ENCODE measurements at places on chromosomes 5 and 9.
A peak's percentile ranks its signal among the peaks of the same experiment; 100 is the strongest.

DNA sequence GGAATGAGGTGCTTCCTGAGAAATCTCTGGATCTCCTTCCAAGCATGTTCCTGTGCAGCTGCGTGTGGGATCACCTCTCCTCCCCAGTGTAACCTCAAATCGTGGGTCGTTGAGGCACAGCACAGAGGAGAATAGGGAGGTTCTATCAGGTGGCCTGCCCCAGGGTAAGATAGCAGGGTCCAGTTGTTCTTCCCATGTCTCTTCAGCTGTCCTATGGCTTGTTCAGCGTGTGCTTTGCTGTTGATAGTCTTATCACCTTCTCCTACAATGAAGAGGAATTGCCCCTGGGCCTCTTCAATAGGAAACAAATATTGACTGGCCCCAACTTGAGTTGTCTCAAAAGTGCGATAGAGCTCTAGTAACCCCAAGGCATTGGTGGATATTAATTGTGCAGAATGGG, 22.4 kb downstream of the BAAT start:
- DNase-seq = no peak

GRCh38 chr9:124066783-124067577, 55.4 kb downstream of the LHX2 start:
- no peak for DNase-seq

DNA sequence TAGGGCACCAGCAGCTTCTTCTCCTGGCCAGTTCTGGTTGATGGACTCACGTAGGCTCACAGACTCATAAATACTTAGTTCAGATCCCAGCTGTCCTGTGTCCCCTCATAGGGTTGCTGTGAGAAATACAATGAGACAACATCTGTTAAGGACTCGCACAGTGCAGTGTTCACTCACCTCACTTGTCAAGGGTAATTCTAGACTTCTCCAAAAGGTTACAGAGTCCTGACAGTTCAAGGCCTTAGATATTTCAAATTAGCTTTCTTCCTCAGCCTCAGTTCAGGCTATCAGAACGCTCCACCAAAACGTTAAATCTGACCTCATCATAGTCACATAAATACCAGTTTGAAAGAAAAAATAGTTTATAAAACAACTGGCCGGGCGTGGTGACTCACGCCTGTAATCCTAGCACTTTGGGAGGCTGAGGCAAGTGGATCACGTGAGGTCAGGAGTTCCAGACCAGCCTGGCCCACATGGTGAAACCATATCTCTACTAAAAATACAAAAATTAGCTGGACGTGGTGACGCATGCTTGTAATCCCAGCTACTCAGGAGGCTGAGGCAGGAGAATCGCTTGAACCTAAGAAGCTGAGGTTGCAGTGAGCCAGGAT, 106.3 kb downstream of the UGCG start:
- DNase-seq = no peak

GRCh38 chr9:34991607-34992375, 2.2 kb downstream of the DNAJB5 start:
- DNase-seq = no peak

- no peak for DNase-seq
Measured at GRCh38 chr5:2124434-2125170, 241.9 kb upstream of the IRX4 start.

DNA sequence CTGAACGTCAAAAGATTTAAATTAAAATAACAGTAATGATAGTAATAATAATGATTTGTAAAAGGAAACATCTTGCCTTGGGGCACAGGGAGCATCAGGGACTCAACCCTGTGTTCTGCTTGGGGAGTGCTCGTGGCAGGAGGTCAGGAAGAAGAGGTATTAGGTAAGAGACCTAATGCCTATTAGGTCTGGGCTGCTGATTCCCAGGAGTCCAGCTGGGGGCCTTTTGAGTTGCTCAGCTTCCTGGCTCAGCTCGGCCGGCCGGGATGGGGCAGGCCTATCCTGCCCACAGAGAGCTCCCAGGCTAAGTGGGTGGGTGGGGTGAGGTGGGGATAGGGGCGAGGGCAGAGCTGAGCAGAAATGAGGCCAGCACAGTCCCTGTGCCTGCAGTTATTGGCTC, 17.5 kb downstream of the LMX1B start:
- no peak for DNase-seq

DNA sequence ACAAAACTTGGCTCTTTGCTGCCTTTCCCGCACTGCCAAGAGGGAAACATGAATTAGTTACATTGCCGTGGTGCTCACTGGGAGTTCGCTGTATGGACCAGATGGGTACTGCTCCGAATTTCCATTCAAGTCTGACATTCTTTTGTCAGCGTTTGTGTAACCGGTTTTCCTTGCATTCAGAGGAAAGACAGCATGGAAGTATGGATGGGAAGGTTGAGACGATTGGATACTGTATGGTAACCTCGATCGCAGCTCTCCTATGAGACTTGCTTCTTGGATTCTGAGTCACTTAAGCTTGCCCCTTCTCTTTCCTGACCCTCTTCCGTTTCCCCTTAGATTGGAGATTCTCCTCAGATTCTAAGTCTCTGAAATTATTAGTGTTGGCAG, 625 bp upstream of the UBLCP1 start:
- peak; percentile 4 for DNase-seq

- DNase-seq = peak; percentile 21
Measured at GRCh38 chr5:15105799-15106393, 234.3 kb upstream of the ANKH start.

DNA sequence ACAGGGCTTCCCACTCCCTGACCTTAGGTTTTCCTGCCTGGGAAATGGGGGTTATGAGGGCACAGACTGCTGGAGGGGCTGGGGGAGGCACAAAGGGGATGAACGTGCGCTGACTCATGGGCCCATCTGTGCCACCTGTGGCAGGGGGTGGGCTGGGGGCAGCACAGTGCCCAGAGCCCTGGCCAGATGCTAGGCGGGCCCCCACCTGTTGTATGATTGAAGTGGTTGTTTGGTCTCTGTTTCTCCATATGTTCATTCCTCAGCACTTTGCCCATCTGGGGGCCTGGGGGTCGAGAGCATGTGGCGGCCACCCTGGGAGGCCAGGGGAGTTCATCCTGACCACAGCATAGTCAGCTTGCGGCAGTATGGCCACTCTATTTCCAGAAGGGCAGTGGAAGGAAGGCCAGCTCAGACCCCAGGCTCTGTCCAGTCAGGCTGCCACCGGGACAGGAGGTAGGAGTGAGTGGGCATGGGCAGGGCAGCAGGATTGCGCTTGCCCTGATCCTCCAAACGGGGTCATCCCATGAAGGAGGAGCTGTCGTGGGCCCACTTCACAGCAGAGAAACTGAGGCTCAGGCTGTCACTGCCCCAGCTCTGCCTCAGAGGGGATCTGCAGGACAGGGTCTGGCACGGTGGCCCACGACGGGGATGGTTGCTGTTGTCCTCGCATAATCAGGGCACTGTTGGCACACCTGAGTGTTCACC, 841 bp upstream of the NINJ1 start:
- no peak for DNase-seq

GRCh38 chr5:173538018-173538417, 78.4 kb downstream of the BOD1 start:
- no peak for DNase-seq

- no peak for DNase-seq
Measured at GRCh38 chr5:10663489-10664179, 97.4 kb downstream of the DAP start.

GRCh38 chr9:79195879-79196278, 375.9 kb upstream of the TLE4 start:
- DNase-seq = peak; percentile 84

GRCh38 chr9:102569436-102569835, 425.7 kb upstream of the CYLC2 start:
- DNase-seq = no peak

GRCh38 chr5:135313946-135314345, 85.1 kb downstream of the MACROH2A1 start:
- no peak for DNase-seq

DNA sequence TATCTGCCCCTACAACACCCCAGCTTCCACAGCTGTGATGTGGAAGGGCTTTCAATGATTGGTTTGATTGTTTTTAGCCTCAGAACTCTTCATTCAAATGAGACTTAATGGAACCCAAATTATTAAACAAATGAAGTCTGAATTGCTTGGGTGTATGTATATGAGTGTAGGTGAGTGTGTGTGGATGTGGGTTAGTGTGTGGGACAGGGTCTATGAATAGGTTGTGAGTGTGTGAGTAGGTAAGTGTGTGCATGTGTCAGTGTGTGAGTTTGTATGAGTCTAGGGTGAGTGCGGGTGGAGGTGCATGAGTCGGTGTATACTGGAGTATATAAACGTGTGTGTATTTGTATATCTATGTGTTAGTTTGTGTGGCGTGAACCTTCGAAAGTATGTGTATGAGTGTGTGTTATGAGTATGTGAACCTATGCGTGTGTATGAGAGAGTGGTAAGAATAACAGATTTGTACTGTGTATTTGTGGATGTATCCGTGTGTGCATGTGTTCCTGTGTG, 26.9 kb downstream of the COL15A1 start:
- DNase-seq = no peak

DNA sequence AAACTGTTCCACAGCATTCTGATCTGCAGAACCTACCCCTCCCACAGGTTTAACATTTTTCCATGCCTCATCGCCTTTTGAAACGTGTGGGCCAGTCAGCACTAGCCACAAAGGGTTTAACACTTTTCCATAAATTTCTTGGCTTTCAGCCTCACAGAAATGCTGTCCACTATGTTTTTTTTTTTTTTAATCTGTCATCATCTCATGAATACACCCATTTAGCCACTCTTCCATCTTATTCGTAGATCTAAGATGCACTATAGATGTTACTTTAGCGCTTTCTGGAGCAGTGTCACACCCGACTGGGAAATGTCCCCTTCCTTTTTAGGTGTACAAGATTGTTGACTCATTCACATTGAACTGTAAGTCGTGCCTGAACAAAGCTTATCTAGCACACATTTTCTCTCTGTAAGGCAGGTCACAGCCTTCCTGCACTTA, 62.3 kb downstream of the GCNT1 start:
- DNase-seq = no peak

DNA sequence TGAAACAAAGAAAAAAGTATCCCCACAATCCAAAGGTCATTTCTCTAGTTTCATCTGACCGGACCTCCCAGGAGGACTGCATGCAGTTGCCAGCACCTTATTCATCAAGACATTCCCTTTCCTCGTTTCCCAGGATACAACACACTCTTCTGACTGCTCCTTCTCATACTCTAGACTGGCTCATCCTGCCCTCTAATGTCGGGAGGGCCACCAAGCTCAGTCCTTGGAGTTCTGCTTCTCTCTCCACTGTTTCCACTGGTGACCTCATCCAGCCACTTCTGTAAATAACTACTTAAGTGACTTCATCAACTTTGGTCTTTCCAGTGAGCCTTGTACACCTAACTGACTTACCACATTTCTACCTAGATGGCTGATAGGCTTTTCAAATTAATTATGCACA, 179.1 kb downstream of the EPB41L4A start:
- DNase-seq = no peak

DNA sequence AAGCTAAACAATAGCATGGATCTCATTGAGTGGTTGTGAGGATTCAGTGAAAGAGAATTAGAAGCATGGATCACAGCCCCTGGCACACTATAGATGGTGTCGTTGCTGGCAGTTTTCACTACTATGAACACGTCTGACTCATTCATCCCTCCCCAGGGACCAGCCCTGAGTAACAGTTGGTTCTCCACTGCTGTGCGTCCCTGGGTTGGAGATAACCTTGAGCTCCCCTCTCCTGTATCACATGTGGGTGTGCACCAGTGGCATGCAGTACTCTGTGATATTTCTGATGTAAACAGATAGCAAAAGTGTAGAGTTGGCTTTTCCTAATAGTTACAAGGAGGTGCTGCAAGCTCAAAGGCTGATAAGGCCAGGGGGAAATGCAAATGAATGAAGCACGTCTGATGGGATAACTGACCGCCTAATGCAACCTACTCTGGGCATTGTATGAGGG, 8.8 kb upstream of the LCP2 start:
- DNase-seq = peak; percentile 52

DNA sequence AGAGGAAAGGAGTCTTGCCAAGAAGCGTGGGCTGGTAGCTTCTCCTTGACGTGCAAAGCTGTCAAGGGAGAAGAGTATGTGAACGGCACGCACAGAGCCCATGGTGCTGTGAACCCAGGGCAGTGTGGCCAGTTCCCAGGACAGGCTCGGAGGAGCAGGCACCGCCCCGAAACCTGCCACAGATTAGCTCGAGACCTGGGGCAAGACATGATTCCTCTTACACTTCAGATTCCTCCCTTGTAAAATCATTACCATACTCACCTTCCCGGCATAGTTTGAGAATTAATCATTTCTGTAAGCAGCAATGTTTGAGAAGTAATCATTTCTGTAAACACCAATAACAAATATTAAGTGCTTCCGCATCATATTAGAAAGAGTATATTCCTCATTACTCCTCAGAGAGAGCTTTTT, 19.9 kb downstream of the GOLM1 start:
- DNase-seq = no peak

DNA sequence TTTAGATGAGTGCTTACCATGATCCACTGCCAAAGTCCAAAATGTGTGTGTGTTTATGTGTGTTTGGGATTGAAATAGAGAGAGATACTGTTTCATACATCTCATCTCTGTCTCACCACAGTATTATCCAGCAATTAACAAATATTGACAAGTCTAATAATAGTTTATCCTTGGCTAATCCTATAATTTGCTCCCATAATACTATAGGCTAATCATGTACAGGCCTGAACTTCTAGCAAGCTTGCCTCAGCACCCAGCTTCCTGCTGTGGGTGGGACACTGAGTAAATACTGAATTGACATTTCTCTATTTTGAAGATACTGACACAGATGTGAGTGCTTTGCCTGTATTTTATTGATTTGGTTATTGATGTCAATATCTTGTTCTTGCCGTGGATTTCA, 35.3 kb upstream of the KCNV2 start:
- DNase-seq = no peak

GRCh38 chr5:62259699-62260250, 46.2 kb upstream of the KIF2A start:
- DNase-seq = no peak

- peak; percentile 36 for DNase-seq
Measured at GRCh38 chr5:124460642-124461041, 285.8 kb downstream of the ZNF608 start.

- DNase-seq = peak; percentile 34
Measured at GRCh38 chr5:1479581-1480188, 34.4 kb upstream of the SLC6A3 start.

- peak; percentile 75 for DNase-seq
Measured at GRCh38 chr5:136006761-136007251, 22.0 kb upstream of the TGFBI start.

DNA sequence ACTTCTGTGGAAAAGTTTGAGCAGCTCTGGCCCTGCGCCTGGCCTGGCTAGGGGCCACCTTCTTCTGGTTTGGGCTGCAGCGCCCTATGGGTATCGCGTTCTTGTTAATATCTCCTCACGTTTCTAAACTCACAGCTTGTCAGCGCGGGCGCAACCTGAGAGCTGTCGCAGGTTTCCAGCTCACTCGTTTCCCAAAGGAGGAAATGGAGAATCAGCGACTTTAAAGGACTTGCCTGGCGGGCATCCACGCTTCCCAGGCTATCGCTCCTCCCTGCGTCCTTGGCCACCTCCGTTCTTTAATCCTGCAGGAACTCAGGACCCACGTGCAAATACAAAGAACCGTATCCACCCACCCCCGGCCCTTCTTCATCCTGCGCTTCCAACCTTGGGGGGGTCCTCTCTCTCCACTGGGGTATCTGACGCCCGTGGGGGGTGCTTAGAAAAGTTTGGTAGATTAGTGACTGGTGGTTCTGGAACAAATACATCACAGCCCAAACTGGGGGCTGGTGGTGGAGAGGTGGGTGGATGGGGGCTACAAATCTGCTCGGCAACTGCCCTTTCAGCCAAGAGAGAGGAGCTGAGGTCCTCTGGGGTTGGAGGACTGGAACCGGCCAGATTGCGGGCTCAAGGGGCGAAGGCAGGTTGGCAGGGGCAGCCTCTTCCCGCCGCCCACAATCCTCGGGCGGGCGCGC, 578 bp upstream of the PSAT1 start:
- peak; percentile 19 for DNase-seq

- no peak for DNase-seq
Measured at GRCh38 chr9:119284118-119284517, 85.1 kb downstream of the BRINP1 start.
